NCI-H1092 treated with DMSO at 0.1 percent for 48 hours (cell line): ENCODE measurements at places on chromosomes 1 and 21.

DNA sequence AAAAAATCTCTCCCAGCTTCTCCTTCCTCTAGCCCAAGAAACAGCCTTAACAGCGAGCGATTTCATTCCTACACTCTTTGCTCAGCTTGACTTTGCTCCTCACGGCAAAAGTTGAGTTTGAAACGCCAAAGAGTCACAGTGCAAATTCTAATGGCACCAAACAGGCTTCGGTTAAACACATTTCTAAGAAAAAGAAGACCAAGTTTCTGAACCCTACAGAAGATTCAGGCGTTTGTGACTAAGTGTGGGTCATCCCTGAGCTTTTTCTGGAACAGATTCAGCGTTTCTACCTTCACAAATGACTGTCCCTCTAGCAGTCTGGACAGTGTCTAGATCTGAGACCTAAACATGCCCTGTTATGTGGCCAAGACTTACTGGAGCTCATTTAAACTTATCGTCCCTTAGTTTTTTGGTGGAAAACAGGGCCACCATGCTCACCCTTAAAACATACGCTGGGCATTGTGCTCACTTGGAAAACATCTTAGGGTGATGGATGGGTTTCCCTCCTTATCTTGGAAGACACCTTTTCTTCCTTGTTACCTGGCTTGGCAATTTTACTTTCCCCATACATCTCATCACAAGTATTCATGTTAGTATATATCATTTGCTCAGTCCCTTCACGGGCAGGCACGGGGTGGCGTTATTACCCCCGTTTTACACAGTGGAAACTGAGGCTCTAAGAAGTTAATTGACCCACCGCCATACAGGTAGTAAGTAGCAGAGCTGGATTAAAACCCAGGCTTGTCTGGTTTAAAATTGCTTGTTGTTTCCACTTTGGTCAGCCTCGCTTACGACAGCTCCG, 1.0 kb downstream of the C1orf198 start:
- no peak for DNase-seq

DNA sequence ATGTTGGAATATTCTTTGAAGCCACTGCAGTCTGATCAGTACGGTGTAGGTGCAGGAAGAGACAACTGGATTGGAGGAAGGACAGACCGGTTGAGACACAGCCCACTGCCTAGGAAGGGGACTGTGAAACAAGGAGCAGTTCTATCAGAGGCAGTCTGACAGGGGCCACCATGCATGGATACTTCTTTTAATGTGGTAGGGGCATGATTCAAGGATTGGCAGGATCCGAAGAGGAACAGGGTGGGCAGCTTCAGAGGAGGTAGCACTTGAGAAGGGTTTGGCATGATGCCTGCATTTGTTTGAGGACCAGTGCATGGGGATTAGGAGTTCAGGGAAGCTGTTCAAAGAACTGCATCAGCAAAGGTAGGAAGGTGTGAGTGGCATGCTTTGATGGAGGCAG, 167.9 kb downstream of the DYRK1A start:
- DNase-seq, result no peak

DNA sequence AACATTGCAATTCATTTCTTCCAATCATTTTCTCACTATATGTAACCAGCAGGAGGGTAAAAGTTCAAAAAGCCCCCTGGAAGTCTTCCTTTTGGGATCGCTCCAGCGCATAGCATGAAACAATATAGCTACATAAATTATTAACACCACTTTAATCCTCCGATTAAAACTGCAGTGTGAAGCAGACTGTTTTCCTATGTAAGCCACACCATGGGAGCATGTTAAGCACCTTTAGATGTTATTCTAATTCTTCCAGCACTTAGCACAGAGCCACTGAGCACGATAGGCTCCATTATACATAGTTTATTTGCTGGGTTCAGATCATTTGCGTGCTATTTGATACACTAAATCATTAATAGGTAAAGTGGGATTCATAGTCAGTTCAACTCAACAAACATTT, 18.4 kb upstream of the GADD45A start:
- no peak for DNase-seq

- no peak for DNase-seq
Measured at GRCh38 chr1:204703268-204703664, 17.7 kb upstream of the LRRN2 start.

GRCh38 chr1:25802915-25803314, 2.9 kb downstream of the SELENON start:
- DNase-seq, result no peak

- no peak for DNase-seq
Measured at GRCh38 chr21:41750051-41750450, 16.8 kb downstream of the RIPK4 start.

DNA sequence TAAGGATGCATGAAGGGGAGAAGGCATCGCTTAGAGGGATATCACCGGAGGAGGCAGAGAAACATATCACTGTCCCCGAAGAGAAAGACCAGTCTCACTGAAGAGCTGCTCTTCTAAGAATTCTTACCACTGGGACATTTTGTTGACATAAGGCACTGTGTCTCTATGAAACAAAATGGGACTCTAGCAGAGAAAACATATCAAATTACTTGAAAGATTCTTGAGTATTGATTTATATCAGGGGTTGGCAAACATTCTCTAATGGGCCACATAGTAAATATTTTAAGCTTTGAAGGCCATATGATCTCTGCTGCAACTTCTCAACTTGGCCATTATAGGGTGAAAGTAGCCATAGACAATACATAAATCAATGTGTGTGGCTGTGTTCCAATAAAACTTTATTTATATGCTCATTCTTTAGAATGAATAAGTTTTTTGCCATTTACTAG, 41.0 kb upstream of the GREM2 start:
- DNase-seq, result no peak

DNA sequence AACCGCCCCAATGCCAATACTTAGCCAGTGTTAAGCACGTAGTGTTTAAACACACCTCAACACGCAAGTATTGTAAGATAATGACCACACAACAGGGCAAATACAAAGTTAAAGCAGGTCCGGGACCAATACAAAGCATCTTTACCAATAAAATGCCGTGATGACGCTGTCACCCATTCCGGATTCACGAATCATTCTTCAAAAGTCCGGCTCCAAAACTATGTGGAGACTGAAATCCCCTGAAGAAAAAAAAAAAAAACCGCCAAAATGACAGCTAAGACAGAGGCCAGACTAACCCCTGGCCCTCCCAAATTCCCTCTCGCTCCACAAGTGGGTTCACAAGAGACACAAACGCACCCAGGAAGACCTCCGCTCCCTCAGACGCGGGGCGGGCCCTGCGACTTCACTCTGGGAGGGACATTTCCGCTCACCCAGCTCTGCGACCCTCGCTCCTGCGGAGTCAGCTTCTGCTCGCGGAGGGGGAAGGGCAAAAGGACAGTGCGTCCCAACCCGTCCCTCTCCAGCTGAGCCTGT, 625 bp upstream of the DARS2 start:
- no peak for DNase-seq

DNA sequence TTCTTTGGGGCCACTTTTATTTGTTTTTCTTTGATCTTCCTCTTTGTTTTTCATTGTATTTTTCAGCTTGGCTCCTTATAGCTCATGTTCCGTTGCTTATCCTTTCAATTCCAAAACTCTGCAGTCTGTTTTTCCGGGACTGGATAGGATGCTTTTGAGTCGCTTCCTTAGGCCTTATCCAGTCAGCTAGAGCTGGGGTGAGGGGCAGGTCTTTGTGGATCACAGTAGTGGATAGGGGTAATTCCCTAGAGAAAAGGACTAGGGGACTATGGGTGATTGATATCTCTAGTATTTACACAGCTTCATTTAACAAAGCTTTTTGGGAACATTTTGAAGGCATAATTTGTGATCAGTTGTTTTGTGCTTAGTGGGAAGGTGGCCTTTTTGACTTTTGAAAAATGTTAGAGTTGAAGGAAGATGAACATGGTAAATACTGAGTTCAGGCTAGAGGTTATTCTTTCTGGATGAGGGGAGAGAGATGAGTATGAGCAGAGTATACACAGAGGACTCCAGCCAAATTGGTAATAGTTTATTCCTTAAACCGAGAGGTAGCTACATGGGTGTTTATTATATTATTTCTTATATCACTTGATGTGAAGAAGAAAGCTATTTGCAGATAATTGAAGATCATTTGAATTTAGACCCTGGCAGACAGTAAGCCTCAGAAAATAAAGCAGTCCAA, 22.5 kb downstream of the CEP350 start:
- DNase-seq, result peak; percentile 11

DNA sequence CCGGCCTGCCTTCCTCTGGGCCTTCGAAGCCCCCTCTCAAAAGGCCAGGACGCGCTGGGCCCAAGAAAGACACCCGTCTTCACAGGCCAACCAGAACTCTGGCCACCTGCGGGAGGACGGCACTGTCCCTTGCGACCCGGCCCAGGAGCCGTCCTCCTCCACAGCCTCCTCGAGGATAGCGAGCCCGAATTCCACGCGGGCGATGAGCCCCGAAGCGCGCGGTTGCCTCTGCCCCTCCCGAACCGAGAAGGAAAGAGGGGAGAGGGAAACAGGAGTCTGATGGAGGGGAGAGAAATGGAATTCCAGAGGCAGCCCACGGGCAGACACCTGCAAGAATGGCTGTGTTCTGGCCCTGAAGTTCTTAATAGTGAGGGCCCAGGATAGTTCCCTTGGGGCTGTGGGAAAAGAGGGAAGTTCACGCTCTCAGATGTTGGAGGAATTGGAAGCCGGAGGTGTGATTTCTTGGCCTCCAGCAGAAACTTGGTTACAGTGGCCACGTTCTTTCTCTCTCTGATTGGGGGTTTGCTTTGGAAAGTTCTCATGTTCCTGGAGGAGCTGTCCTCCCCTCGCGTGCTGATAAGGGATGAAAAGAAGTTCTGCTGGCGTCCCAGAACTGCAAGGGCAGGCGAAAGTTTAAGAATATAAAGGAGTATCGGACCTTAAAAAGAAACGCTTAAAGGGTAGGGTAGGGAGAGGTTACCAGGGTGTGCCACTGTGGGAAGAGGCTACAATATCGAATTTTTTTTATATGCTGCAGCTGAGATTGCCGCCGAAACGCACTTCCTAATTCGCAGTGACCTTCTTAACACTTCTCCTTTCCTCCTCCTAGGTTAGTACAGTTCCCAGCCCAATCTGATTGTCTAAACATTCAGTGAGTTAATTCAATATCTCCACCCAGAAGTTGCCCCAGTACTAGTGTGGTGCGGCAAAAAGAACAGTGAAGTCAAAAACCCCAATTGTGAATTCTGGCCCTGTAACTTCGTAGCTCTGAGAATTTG, 5.8 kb upstream of the SLC44A5 start:
- DNase-seq, result no peak

- no peak for DNase-seq
Measured at GRCh38 chr1:36023098-36023769, 60.7 kb upstream of the TEKT2 start.

DNA sequence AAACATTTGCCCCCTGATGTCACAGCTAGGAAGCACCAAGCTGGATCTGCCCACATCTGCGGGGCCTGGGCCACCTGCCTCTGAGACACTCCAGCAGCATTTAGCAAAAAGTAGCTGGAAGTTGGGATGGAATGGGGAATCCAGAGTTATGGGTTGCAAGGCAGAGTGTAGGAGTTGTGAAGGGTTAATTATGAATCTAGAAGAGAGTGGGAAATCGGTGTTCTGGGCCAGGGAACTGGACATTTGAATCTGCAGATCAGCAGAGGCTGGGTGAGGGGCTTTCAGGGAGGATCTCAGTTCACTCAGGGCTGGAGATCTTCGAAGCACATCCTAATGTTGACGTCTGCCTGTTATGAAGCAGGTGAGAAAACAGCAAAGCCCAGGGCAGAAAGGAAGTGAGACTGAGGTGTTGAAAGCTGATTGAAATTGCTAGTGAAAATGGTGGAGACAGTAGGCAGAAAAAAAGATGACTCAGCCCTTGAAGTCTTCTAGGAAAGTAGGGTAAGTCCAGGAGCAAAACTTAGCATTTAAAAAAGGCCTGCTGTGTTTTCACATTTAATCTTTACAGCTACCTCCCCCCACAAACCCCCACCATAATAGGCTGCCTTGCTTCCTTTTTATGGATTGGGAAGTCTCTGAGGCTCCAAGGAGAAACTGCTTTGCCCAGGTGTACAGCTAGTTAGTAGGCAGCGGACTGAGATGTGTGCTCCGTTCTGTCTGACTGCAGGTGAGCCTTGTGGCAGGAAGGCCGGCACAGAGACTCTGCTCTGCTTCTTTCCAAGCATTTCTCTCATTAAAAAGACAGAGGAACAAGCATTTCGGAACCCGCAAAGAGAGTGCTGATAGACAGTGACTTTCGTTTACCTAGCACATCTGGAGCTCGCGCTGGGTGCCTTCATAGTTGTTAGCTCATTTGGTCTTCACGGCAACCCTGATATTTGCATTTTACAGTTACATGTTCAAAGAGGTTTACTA, 7.2 kb downstream of the VANGL1 start:
- DNase-seq, result no peak

DNA sequence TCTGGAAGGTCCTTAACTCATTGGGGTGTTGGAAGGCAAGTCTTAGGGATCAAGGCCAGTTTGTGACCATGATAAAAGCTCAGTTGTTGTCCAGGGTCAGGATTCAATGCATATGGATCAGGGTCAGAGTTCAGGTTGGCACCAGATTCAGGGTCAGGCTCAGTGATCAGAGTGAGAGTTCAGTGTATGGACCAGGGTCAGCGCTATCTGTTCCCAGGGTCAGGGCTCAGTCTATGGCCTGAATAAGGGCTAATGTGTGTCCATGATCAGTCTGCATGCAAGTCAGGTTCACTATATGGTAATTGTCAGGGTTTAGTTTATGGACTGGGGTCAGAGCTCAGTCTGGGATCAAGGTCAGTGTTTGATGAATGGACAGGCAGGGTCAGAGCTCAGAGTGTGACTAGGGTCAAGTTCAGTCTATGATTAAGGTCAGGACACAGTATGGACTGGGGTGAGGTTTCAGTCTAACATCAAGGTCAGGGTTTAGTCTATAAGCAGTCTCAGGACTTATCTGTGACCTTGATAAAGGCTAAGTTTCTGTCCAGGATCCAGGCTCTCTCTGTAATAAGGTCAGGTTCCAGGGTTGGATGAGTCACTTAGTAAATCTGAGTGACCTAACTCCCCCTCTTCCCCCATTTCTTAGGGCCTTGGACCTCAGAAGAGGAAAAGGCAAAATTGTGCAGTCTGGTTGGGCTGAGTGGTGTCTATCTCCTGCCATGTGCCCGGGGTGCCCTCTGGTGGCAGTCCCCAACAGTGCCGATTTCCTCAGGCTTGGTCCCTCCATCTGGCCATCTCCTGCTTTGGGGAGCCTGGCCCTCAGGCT, 23.8 kb downstream of the KNCN start:
- DNase-seq, result peak; percentile 32

GRCh38 chr21:31599013-31599412, 60.5 kb upstream of the SOD1 start:
- DNase-seq, result no peak
